ENCODE measurements at places on chromosomes 2 and 18.

DNA sequence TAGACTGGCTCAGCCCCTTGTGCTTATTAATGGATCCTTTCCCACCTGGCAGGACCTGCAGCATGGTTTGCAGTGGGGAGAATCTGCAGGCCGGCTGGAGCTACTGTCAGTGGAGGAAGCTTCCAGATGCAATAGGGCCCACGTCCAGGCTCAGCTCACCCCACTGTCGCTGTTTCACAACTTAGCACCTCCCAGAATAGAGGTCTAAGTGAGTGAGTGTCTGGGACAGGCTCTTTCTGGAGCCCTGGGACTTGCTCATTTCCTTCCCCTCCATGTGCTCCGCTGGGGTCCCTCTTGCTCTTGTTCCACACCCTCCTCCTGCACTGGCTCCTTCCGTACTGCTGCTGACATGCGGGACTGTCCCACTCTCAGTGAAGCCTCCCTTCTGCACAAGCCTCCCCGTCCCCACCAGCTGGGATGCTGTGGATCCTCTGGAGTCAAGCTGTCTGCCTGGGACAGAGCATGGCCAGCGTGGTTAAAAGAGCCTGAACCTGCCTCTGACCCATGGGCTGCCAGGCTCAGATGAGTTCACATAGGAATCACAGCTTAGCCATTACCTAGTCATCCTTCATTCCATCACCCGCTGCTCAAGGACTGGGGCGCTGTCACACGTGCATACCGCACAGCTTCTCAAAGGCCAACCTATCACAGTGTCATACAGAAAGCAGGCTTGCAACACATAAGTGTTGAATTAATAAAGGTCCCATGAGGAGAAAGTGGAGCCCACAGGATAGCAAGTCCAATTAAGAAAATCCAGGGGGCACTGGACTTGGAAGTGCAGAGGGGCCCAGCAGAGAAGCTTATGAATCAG lies 135.9 kb downstream of the ACKR3 start:
- DNase-seq = no peak

DNA sequence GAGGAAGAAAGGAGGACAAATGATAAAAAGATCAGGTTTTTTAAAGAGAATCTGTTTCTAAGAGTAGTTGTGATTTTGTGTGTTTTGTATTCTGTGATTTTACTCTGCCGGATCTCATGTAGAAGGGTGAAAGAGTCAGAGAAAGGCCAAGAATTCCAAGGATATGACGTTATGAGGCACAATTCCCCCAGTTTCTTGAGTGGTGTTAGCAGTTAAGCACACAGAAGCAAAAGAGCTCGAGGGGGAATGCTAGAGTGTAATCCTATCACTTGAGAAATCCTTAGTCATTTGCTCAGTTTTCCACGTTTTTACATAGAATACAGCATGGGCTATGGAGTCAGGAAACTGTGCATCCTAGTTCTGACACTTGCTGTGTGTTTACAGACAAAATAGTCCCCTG lies 34.8 kb downstream of the METTL4 start:
- no peak for DNase-seq

DNA sequence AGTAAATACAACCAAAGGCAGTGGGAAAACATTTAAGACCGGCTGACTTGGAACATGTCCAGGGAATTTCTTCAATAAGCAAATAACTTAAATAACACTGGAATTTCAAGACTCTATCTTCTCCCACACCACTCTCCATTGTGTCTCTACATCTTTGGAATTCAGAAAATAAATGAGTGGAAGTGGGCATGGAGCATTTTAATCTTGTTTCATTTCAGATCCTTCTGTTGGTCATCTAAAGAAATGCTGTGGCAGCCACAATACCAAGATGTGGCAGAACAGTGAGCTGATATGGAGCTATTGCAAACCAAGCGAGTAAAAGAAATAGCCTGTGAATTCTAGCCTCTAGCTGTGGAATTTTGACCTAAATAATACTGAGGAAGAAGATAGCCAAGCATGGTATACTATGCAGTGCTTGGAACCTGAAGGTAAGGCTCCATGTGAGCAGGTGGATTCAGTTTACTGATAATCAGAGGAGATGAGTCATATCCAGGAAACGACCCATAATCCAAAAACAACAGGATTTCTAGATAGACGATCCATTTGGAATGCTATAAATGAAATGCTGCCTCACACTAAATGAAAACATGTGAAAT lies 157.1 kb upstream of the SCN7A start:
- no peak for DNase-seq

DNA sequence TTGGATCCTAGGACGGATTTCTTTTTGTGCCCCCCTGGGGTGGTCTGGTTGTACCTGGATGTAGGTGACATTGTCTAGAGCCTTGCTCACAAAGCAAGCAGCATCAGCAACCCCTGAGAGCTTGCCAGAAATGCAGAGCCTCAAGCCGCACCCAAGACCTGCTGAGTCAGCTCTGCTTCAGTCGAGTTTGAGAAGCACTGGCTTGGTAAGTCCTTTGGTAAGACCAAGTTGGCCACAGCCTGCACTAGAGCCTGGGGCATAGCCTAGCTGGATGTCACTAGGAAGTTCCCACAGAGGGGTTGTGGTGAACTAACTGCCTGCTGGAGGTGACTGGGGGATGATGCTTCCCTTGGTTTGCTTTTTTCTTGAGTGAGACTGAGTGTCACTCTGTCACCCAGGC lies 6.2 kb downstream of the ABCG5 start:
- DNase-seq = no peak

DNA sequence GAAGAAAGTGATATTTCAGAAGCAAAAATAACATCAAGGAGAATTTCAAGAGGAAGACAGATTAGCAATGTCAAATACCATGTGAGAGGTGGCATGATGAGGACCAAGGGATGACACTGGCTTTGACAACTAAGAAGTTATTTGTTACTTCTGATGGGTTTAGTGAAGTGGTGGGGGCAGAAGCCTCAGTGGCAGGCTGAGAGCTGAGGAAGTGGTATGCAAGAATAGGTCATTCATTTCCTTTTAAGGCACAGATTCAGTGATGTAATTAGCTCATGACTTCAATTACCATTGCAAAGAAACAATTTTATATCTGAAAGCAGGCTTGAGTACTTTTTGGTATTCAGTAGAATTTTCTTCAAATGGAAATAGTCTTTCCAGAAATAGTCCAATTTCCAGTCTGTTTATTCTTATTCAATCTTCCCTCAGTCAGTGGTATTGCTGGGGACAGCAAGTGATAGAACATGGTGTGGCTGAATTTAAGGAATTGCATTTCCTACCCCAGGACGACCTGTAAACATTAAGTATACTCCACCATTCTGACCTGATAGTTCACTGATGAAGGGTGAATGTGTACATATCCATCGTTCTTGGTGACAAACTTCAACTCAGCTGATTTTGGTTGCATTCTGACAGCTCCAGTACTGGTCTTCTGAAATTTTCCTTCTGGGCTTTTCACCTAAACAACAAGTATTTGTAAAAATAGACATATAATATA lies 28.2 kb downstream of the GEMIN6 start:
- no peak for DNase-seq

- DNase-seq = no peak
Observed at GRCh38 chr2:204896146-204896545, 350.9 kb downstream of the PARD3B start.

- no peak for DNase-seq
Observed at GRCh38 chr2:237885111-237885930, 25.9 kb downstream of the RAMP1 start.

GRCh38 chr2:42900289-42900891 lies 108.0 kb upstream of the HAAO start:
- DNase-seq = no peak

- no peak for DNase-seq
Observed at GRCh38 chr2:124248386-124248785, 223.3 kb downstream of the CNTNAP5 start.

GRCh38 chr2:159226059-159226461 lies 60.4 kb downstream of the WDSUB1 start:
- DNase-seq = peak; percentile 53

DNA sequence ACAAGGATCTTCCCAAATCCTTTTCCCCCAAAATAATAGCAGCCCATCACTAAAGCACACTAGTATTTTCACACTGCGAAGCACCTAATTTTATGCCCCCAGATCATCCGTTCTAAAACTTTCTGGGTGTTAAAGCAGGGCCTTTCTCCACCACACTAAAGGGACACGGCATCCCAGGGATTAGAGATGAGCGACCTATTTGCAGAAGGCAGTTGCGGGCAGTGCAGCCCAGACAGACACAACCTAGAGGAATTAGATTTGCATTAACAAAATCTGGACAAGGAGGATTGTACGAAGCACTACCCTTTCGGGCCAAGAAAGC lies 402 bp downstream of the OSGEPL1 start:
- DNase-seq = no peak

DNA sequence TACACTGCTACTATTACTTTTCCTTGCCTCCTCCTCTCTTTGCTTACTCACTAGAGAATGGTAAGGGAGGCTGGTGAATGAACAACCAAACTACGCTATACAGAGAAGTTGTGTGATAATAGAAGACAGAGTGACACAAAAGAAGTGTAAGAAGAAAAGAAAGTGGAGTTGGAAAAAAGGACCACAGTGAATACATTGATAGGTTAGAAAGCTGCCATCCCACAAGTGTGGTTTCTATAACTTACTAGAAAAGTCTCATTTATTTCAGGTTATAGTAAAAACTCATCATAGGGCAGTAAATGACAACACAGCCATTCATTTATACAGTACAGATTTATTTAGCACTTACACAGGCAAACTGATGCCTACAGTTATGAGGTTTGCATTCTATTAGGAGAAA lies 77.3 kb downstream of the TTC21B start:
- no peak for DNase-seq

GRCh38 chr18:51072586-51073313 lies 42.7 kb downstream of the SMAD4 start:
- no peak for DNase-seq

GRCh38 chr2:112087346-112088020 lies 32.4 kb downstream of the TMEM87B start:
- no peak for DNase-seq

DNA sequence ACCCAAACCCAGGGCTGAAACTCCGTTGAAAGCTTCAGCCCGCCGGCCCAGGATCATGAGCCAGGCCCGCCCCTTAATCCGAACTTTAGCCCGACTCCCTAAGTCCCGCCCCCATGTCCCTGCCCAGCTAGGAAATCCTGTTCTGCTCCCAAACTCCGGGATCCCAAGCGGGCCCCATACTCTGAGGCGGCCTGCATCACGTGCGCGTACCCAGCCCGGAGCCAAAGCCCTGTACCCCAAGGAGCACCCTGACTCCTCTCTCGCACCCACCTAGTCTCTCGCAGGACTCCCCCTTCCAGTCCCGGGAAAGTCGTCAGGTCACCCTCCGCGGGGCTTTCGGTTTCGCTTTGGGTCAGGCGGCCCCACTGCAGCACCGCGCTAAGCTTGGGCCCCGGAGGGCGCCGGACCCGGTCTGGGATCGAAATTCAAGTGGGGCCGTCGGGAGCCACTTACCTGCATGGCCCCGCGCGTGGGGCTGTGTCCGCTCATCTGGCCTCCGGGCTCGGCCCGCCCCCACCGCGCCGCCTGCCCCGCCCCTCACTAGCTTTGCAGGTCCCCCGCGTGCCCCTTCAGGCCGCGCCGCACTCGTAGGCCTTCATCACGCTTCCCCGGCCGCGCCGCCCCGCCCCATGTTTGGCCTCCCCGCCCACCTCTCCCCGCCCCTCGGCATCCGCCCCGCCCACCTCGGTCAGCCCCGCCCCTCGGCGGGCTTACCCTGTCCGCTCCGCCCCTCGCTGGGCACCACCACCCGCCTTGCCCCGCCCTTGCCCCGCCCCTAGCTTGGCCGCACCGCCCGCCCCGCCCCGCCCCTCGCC lies at the start of gene DNPEP:
TSS of gene DNPEP (minus strand) at position 607 of the 815 bp plus-strand sequence. CDS start at position 489, 118 bp downstream.
- DNase-seq = peak; percentile 69

GRCh38 chr2:31522786-31523185 lies 58.0 kb downstream of the SRD5A2 start:
- DNase-seq = no peak

GRCh38 chr2:225318440-225318839 lies 81.1 kb upstream of the NYAP2 start:
- no peak for DNase-seq

DNA sequence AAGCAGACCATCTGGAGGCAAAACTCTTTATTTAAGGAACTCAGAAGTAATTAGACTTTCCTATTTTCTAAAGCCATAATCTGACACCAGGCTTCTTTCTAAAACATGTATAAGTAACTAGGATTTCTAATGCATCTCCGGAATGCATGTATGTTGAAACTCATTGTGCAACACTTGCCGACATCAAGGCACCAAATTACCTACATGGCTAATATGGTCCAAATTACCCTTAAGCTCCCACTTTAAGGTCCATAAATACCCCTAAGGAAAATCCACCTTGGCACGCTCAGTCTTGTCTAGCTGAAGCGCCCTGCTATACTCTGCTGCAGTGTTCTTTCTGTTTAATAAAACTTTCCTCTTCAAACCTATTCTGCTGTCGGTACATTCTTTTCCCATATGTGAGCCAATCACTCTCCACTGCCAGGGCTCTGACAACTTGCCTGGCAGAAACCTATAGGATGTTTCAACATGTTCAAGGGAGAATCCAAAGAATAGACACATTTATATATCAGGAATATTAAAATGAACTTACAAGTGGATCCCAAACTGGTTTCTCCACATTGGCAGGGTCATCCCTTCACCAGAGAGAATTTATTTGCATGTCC lies 171.9 kb downstream of the GALNT1 start:
- DNase-seq = no peak

GRCh38 chr2:59176737-59177136 lies 935.6 kb upstream of the FANCL start:
- peak; percentile 18 for DNase-seq

DNA sequence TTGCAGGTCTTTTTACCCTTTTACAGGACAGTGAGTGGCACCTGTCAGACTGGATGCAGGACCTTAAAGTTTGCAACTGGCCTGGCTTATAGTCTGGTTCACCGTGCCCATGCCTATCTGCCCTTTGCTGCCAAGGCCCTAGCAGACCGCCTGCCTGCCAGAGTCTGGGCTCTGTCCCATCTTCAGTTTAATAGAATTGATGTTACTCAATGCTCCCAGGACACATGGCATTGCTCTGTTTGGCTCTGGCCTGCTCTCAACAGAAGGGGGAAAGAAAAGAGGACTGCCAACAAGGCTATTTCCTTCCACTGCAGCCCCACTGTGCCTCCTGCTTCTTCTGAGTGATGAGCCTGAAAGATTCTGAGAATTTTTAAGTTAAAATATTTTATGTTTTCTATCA lies 25.6 kb upstream of the TMEM178A start:
- DNase-seq = no peak

DNA sequence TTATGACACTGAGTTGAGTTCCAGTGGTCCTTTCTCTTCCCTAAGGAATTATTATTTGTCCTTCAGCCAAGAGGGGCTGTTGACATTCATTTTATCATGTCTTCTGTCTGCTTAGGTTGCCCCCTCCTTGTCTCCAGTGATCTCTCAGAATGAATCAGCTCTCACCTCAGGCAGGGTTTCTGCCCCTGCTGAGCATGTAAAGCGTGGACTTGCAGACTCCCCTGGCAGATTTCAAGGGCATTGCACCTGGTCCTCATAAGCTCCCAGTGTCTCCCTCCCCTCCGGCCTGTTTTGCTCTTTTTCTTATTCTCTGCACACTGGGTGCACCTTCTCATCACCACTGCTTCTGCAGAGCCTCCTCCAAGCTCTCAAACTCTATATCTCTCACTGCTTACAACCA lies 188.4 kb downstream of the KCNS3 start:
- no peak for DNase-seq
